Activated CD4-positive, alpha-beta T cell treated with anti-CD3 and anti-CD28 coated beads, Interleukin-2, amount 10 ng/mL, durations not matched to agents 24 days and 14 days (primary cell): ENCODE measurements at places on chromosomes 6 and 20. TPM values are rescaled to one million over a fixed set of nuclear protein-coding genes. Genes with fewer than 3 reads are reported as not detected.

COMMD7 gene
- total RNA-seq, result 36.3 and 37.7 TPM in 2 replicates

DNA sequence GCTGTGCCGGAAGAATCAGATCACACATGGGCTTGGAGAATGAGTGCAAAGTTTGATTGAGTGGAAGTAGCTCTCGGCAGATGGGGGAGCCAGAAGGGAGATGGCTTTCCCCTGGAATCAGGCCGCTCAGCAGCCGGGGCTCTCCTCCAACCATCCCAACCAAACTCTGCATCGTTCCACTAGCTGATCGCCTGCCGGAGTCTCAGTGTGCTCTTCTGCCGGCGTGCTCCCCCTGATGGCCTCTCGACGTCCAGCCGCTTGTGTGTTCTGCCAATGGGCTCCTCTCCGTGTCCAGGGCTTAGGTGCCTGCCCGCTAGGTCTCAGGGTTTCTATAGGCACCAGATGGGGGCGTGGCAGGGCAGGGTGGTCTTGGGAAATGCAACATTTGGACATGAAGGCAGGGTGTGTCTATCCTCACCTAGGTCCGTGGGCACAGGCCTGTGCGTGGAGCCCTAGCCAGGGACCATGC, 4.9 kb upstream of the BIRC7 start:
- no peak for DNase-seq

DNA sequence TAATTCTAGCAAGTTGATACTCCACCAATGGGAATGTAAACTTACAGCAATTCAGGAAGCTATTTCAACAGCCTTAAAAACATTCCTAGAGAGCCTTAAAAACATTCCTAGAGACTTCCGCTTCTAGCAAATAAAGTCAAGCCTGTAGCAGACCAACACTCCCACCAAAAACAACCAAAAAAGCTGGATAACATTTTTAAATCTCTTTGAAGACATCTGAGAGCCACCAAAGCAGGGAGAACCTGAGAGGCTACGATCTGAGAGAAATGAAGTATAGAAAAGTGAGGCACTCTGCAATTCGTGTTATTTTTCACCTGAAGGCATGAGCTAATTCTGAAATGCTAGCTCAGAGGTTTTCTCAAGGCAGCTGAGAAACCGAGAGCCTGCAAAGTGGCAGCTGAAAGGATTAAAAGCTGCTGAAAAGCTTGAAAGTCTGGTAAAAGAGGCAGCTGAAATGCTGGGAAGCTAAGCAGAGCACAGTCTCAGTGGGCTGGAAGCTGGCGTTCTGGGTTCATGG, 20.9 kb downstream of the GPR63 start:
- no peak for DNase-seq

DNA sequence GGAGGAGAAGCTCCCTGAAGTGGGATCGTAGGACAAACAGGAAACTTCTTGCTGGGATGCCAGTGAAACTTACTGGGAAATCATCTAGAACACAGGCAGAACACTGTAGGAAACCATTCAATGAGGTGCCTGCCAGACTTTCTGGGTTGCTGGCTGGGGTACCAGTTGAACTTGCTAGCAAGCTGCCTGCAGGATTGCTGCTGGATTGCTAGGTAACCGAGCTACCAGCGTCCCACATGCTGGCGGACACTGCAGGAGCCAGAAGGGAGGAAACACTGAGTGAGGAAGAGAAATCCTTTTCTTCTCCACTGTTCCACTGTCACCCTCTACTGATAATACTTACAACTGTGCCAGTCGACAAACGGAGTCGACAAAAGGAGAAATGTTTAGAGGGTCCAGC, 91.3 kb upstream of the SLC35B3 start:
- no peak for DNase-seq

TAGAP gene
- 183 and 187 TPM in 2 replicates for total RNA-seq

GRCh38 chr20:5216663-5217062, 89.9 kb downstream of the CDS2 start:
- peak; percentile 45 for DNase-seq

- no peak for DNase-seq
Measured at GRCh38 chr6:143773506-143774150, 69.5 kb upstream of the LTV1 start.

GRCh38 chr20:36061754-36062153, 92.8 kb upstream of the EPB41L1 start:
- DNase-seq, result no peak

DNA sequence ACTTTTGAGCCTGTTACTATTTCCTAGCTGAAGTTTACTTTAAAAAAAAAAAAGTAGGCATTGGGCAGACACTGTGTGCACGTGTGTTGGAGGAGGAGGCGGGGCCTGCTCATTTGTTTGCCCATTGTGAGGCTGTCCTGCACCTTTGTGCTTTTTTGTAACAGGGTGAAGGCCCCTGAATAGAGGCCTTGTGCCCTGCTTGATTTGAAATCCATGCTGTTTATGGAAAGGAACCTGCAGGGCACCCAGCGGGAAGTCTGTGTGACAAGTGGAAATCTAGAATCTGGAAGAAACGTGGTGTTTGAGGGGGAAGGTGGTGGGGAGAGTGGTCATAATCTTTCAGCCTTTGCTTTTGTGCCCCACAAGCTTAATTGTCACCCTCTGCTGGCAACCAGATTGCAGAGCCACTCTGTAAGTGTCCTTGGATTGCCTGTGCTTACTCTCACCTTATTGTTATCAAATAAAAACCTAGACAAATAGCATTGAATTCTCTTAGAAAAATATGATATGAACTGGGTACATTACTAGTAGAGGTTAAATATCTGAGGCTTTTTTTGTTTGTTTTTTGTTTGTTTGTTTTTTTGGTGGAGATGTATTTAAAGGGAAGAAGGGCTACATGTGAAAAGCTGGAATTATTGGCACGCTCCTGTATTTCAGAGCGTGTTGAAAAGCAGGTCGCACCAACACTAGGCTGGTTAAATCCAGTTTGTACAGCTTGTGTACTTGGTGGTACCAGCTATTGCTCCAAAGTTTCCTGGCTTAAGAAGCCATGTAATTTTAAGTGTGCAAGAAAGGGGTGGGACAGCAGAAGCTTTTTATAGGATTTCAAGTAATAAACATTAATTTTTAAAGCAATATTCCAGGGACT, 156.3 kb downstream of the ARID1B start:
- no peak for DNase-seq

- no peak for DNase-seq
Measured at GRCh38 chr6:40135491-40136072, 201.3 kb upstream of the MOCS1 start.

DNA sequence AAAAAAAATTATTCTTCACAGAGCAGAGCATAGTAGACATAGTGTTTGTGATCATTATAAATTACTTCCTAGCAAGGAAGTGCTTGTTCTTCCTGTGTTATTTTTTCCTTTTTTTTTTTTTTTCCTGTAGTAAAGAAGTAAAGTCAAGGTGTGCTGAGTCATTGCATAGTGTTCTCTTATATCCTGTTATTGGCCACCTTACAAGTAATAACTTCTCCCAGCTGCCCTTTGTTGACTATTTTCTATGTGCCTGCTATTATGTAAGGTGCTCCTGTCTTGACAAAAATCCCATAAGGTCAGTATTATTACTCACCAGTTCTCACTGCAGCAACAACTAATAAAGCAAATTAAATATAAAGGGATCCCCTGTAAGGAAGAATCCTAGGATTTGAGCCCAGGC, 195.3 kb downstream of the GJA1 start:
- DNase-seq, result no peak

DNA sequence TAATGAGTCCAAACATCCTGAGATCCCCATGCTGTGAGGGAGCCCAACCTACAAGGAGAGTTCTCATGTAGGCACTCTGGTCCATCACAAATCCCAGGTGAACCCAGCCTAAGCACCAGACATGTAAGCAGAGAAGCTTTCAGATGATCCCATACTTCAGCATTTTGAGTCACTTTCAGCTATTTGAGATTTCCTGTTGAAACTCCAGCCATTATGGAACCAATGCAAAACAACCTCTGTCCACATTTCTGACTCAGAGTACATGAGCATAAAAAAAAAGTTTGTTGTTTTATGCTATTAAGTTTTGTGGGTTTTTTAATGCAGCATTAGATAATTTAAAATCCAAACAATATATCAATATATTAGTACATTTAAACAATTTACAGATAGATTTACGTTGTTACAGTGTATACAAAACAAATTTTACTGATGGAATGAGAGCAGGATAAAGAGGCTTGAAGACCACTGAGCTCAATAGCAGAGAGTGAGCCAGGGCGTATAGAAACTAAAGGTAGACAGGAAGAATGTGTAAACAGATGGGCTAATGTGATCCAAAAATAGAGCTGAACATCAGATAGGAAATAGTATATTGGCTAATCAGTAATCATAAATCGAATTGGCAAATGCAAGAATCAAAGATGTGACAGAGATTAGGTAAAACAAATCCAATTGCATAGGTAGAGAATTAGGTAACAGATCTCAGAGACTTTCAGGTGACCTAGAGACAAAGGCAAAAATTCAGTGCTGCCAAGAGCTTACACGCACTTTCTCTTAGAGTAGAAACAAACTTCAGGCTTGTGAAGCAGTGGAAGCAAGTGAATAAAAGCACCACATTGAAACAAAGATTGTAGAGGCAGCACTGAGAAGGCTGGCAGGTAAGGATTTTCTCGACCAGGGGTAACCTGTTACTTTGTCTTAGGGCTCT, 36.2 kb upstream of the PLCB1 start:
- no peak for DNase-seq

GRCh38 chr6:53879608-53880007, 84.8 kb downstream of the LRRC1 start:
- DNase-seq, result no peak

SAMD5 gene
- 0.05 and 0.07 TPM in 2 replicates for total RNA-seq

- no peak for DNase-seq
Measured at GRCh38 chr20:41061155-41061554, 32.5 kb downstream of the TOP1 start.

LYRM2 gene
- 29.4 and 33.7 TPM in 2 replicates for total RNA-seq

MUC22 gene
- not detected in 2 replicates for total RNA-seq

DNA sequence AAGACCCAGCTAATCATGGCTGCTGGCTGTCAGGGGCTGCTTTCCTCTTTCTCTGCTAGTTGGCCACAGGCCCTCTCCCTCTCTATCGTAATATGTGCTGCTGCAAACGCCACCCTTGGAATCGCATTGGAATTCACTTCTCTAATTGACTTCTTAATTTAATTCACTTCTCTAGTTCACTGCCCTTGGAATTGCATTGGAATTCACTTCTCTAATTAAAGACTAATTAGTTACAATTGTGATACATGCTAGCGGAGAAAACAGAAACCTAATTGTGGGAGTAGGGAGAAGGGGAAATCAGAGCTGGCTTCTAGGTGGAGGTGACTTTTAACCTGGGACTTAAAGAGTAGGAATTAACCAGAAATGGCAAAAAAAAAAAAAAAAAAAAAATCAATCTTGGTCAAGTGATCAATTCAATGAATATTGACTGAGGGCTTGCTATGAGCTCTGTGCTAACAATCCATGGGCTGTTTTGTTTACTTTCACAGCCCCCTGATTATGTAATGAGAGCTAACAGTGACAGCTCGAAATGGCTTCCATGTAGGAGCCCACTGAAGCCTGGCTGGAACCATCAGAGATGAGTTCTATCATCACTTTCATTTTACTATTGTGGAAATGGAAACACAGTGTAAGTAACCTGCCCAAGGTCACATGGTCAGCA, 11.3 kb downstream of the ZFP64 start:
- no peak for DNase-seq

- DNase-seq, result peak; percentile 62
Measured at GRCh38 chr6:46491201-46491627, at the start of gene RCAN2. TSS of gene RCAN2 (minus strand) at chr6:46491449.

DNA sequence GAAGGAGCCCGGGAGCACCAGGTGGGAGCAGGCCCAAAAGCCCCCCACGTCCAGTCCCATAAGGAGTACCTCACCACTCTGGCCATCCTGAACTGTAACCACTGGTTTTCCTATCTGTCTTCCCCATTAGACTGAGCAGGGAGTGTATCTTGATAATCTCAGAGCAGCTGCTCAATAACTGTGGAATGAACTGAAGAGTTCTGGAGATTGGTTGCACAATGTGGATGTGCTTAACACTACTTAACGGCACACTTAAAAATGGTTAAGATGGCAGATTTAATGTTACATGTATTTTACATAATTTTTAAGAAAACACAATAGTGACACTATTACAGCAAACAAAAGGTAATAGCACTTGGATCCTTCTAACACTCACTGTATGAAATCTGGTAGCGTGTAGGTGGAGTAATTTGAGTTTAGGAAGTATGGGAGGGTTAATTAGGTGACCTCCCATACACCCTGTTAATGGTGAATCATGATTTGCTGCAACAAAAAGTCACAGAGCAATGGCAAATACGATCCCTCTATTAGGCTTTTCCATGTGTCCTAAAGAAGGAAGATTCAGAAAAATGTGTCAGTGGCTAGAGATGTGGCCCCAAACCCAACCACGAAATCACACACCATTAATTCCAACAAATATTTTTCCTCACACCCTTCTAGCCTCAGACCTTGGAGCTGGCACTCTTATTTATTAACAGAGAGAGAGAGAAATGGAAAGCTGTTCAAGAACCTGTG, 18.4 kb downstream of the TRAM2 start:
- DNase-seq, result no peak

- DNase-seq, result no peak
Measured at GRCh38 chr20:16518784-16519084, 54.5 kb downstream of the KIF16B start.
